CD4-positive, alpha-beta T cell treated with Interleukin-1 beta for 1 hour (primary cell): ENCODE measurements at places on chromosomes 11 and 22.

GRCh38 chr11:3753110-3753509 is 44.2 kb downstream of the NUP98 start:
- DNase-seq, result no peak

- DNase-seq, result no peak
Measured at GRCh38 chr22:30297276-30297990, 8.1 kb upstream of the CASTOR1 start.

DNA sequence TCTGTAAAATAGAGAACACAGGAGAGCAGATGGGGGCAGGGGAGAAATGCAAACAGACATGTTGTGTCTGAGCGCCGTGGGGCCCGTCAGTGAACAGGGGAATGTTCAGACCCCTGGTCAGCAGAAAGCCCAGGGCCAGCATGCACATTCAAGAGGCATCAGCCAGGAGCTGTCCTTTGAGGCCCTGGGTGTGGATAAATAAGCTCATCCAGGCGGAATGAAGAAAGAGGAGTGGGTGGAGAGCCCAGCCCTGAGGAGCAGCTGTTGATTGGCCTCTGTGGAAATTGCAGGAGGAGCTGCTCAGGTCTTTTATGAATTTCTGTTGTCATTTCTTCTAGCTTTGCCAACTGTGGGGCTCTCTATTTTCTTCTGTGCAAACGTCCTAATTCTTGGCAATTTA is 49.7 kb upstream of the CECR2 start:
- no peak for DNase-seq

- no peak for DNase-seq
Measured at GRCh38 chr22:44439356-44440223, 58.4 kb downstream of the RTL6 start.

DNA sequence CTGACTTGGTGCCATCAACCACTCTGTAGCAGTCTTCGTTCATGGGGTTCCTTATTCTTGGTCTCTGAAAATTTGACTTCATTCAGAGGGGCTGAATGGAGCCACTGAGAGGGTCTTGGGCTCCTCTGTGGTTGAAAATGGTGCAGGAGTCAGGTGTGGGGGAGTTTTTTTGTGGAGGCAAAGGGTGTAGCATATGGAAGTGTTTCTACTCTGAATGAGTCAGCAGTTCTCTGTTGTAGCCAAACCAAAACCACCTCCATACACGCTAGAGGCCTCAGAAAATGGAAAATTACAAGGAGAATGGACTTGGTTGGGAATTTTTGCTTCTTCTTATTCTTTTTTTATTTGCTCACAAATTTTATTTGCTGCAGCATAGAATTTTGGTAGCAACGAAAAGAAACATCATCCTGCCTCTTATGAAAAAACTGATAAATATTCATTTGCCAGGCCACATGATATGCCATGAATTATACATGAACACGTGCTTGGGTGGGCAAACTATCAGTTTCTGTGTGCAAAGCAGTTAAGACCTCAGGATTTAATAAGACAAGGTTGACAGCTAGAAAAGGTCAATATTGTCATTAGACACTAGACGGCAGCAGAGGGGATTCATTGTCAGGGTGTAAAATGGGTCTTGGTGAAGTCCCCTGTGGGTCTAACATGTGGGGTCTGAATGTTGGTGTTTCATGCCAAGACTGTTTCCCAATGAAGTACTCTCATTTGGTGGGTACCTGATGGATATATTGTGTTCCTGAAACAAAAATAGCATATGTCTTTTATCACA is 111.7 kb downstream of the MYO18B start:
- DNase-seq, result no peak

- DNase-seq, result no peak
Measured at GRCh38 chr11:61873588-61874376, 17.6 kb downstream of the FADS3 start.

- no peak for DNase-seq
Measured at GRCh38 chr22:17140022-17140421, 18.9 kb upstream of the TMEM121B start.

DNA sequence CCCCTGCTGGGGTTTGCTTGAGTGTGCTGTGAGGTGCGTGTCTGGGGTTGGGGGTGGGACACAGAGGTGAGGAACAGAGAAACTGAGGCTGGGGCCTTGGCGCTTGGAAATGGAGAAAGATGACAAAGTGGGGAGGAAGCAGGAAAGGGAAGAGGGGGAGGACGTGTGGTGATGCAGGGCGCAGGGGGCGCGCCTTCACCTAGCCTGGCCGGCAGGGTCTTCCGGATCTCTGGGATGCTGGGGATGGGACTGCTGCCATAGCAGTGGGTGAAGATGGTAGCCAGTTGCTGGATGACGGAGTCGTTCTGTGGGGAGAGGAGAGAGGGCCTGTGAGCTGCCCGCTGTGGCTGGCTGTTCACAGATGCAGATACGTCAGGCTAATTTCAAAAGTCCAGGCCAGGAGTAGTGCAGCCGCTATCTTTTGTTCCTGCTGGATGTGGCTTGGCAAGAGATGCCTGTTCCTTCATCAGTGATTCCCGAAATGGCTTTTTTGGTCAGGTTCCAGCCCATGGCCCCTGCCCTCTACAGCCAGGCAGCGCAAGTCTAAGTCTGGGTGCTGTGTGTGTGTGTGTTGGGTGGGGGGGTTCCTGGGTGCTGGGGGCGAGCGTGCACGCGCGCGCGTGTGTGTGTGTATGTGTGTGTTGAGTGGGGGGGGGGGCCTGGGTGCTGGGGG is 54.8 kb downstream of the NAT10 start:
- DNase-seq, result no peak

- no peak for DNase-seq
Measured at GRCh38 chr11:16111690-16112089, 244.7 kb downstream of the SOX6 start.

DNA sequence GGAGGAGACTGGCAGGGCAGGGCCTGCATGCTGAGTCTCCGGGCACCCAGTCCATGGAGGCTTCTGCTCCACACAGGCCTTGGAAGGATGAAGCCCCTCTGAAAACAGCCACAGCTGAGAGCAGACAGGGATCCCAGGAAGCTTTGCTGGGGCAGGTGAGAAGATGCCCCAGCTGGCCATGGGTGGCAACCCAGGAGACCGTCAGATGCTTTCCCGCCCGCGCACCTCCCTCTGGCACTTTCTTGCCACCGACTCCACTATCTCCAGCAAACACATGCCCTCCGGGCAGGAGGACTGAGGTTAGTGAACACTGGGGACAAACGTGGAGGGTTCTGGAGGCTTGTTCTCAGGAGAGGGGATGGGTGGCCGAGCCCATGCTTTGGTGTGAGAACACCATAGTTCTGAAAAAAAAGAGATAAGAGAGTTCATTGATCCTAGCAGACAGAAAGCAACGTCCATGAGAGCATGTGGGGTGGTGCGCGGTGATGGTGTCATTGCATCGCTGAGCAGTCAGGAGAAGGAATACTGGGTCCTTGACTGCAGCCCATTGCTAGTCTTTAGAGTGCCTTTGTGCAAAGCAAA is 2.3 kb downstream of the C1QTNF6 start:
- no peak for DNase-seq

DNA sequence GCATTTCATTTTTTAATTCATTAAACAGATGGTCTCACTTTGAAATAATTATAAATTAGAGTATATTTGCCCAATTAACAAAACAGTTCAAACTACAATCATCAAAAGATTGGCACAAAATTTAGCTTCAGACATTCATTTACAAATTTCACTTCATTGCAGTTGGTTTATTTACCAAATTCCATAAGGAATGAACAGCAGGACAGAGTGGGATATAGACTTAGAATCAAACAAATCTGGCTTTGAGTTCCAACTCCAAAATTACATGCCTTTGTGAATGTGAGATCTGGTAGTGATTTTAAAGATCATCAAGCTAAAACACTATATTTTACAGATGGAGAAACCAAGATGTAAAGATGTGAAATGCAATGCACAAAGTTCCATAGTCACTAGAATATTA is 310.7 kb upstream of the CNTN5 start:
- DNase-seq, result no peak

GRCh38 chr11:7903940-7904339 is 27.1 kb downstream of the OR10A6 start:
- DNase-seq, result no peak

GRCh38 chr11:6925636-6926207 is 504 bp upstream of the ZNF215 start:
- DNase-seq, result no peak

DNA sequence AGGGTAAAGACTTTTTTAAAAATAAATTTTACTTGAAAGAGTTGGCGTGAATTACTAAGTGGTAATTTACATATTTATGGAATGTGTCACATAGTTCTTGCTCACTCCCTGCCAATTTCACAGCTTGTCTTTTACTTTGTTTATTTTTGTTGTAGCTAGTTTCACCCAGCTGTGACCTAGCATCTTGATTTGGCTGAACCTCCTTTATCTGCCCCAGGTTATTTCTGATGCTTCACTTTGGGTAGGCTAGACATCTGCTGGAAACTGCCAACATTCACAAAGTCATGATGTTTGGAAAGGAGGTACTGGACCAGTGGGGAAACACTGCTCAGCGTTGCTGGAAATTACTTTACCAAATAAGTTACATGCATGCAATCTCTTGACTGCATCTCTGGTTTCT is 1676.0 kb upstream of the RAG2 start:
- no peak for DNase-seq

DNA sequence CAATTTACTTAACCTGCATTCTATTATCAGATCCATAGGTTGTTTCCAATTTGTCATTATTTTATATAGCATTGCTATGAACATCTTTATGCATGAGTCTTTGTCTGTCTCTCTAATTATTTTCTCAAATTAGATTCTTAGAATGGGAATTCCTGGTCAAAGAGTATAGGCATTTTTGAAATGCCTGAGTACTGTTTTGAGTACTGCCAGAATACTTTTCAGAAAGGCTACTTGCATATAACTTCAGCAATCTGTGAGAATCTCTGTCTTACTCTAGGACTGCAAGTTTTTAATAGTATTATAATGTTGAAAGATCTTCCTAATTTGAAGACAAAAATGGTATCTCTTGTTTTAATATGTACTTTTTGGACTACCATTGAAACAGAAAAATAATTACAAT is 56.6 kb downstream of the KCNC1 start:
- no peak for DNase-seq

- no peak for DNase-seq
Measured at GRCh38 chr11:100684101-100685065, 2.7 kb upstream of the ARHGAP42 start.

DNA sequence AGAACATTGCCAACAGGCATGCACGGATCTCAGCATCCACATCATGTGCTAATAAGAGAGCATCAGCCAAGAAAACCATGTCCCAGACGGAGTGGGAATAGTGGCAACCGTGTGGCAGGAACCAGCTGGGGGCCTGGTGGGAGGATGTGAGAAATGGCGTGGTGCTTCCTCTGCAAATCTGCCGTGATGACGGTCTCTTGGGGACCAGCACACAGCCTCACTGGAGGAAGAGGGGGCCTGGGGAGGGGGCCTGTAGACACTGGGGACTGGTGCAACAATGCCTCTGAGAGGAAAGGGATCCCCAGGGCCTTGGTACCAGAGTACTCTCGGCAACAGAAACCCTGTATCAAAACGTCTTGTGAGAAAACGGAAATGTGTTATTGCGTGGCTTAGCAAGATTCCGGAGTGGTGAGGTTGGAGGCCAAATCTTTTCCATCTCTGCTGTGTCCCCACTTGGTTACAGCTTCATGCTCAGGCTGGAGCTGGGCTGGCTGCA is 154.3 kb upstream of the TBCEL start:
- DNase-seq, result no peak

DNA sequence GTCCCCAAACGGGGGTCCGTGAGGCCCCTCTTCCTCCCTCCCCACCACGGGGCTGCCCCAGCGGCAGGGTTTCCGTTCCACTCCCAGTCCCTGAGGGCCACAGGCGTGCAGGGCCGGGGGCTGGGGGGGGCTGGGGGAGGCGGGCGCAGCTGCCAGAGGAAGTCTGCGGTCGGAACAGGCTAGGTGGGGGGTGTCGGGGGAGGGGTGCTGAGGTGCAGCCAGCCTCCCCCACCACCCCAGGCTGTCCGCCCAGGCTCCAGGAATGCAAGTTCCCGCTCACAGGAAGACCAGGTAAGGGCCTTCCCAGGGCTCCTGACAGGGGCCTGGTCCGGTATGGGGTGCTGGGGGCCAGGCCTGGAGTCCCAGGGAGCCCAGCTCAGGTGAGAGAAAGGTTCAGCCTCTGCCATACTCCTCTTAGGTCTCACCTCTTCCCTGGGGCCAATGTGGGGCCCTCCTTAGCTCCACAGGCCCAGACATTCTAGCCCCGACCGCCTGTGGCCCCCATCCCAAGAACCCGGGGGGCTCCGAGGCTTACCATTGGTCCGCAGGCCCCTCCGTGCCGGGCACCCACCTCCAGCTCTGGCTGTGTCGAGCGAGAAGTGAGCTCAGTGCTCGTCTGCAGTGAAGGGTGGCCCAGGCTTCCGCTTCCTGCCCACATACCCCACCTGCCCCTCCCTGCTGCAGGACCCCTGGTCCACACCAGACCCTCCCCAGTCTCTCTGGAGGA is at the start of gene PTPRCAP:
Gene PTPRCAP (minus strand): TSS at position 601 of the 727 bp plus-strand sequence. CDS start 63 bp downstream, at position 538.
- peak; percentile 75 for DNase-seq

DNA sequence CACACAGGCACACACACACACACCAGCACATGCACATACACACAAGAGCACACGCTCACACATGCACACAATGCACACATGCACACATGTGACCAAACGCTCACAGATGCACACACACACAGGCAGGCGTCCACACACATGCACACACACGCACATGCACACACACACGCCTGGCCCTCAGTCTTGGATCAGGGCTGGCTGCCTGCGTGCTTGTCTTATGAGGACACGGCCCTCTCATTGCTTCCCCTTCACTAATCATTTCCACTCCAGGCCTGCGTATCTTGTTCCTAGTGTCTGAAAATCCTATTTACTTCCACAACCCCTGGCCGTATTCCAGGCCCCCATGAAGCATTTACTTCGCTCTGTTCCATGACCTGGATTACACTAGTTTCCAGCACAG is 740.5 kb downstream of the BRD1 start:
- DNase-seq, result no peak

- peak; percentile 61 for DNase-seq
Measured at GRCh38 chr22:19597399-19597735, 73.2 kb upstream of the CLDN5 start.

- DNase-seq, result no peak
Measured at GRCh38 chr11:115155978-115156377, 348.2 kb downstream of the CADM1 start.

DNA sequence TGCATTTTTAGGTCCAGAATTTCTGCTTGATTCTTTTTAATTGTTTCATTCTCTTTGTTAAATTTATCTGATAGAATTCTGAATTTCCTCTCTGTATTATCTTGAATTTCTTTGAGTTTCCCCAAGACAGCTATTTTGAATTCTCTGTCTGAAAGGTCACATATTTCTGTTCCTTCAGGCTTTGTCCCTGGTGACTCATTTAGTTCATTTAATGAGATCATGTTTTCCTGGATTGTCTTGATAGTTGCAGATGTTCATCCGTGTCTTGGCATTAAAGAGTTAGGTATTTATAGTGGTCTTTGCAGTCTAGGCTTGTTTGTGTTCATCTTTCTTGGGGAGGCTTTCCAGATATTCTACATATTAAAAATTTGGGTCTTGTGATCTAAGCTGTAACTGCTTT is 694.8 kb upstream of the CCDC179 start:
- DNase-seq, result no peak

DNA sequence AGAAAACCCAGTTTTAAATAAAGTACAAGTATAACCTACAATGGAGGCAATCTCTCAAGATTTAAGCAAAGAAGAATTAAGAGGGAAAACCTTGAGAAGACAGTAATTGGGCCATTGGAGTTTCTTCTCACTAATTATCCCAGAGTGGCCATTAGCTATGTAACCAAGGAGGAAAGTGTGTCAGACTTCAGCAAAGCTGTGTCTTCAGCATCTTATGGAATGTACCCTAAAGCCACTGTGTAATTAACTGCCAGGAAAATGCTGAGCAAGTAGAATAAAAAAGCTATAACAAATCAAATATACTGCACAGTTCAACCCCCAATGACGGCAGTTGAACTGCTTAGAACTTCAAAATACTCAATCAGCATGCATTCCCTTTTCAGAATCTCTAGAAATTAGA is 261.6 kb downstream of the TTC28 start:
- DNase-seq, result no peak
